ENCODE measurements at places on chromosomes 11 and 22.
A peak's percentile ranks its signal among the peaks of the same experiment; 100 is the strongest.

- DNase-seq, result peak; percentile 64
Observed at GRCh38 chr11:61516675-61517572, 8.4 kb downstream of the LRRC10B start.

- no peak for DNase-seq
Observed at GRCh38 chr11:36713715-36714114, 115.7 kb upstream of the RAG2 start.

- DNase-seq, result peak; percentile 36
Observed at GRCh38 chr11:6693342-6694228, 10.4 kb upstream of the MRPL17 start.

GRCh38 chr11:43547430-43547831 is 133.1 kb upstream of the HSD17B12 start:
- no peak for DNase-seq

- no peak for DNase-seq
Observed at GRCh38 chr22:23485490-23485889, 94.6 kb downstream of the IGLL1 start.

GRCh38 chr11:12071574-12071973 is 38.8 kb upstream of the MICAL2 start:
- DNase-seq, result no peak

DNA sequence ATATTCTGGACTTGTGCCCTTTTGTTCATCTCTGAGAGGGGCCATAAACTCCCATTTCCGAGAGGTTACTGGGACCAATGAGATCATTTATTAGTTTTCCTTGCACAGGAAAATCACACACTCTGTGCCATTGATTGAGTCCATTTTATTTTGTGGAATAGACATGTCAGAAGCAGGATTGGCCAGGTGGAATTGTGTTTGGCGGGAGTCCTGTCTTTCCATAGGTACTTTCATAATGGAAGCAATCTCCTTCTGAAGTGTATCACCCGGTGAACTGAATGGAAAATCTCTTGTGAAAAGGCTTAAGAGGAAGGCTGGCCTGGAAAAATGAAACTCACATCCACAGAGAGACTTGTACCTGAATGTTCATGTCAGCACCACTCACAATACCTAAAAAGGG is 63.0 kb upstream of the PARVG start:
- no peak for DNase-seq

- no peak for DNase-seq
Observed at GRCh38 chr11:76391021-76391420, 9.9 kb downstream of the GVQW3 start.

- no peak for DNase-seq
Observed at GRCh38 chr22:22773979-22774604, 113.5 kb upstream of the IGLL5 start.

DNA sequence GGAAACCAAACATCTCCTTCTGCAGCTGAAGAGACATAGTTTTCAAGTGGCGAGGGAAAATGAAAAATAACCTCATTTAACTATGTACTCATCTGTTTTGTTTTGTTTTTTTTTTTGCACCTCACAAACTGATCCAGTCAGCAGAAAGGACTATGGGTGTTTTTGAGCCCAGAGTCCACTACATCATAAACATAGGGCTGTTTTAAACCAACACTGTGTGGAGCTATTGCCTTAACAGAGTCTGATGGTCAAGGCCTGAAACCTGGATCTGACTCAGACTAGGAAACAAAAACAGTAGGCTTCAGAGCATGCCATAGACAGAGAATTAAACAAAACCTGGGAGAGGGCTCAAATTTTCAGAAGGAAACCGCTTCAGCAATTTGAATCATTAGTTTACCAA is 99.3 kb upstream of the FSHB start:
- no peak for DNase-seq

DNA sequence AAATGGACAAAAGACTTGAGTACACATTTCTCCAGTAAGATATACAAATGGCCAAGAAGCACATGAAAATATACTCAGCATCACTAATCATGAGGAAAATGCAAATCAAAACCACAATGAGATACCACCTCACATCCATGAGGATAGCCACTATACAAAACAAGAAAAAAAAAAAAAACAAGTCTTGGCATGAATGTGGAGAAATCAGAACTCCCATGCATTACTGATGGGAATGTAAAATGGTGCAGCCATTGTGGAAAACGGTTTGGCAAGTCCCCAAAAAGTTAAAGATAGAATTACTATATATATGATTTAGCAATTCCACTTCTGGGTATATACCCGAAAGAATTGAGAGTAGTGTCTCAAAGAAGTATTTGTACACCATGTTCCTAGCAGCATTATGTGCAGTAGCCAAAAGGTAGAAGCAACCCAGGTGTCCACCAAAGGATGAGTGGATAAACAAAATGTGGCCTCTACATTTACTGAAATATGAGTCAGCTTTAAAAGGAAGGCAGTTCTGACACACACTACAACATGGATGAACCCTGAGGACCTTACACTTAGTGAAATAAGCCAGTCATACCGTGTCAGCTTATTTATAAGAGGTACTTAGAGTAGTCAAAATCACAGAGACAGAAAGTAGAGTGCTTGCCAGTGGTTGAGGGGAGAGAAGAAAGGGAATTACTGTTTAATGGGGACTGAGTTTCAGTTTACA is 146.3 kb downstream of the WNT7B start:
- DNase-seq, result no peak
